ENCODE measurements at places on chromosomes 7 and 10. TPM values are rescaled to one million over a fixed set of nuclear protein-coding genes. Genes with fewer than 3 reads are reported as not detected.

Gene BLNK
- total RNA-seq: 0.25 TPM

Gene AKR1C8
- not detected for total RNA-seq

Gene IQUB
- 2.0 TPM for total RNA-seq

Gene CPA2
- total RNA-seq: not detected

Gene ARHGEF35
- total RNA-seq: 0.49 TPM

Gene FGFBP3
- 22.1 TPM for total RNA-seq

Gene SERPINE1
- 0.74 TPM for total RNA-seq

Gene MACROH2A2
- 30.7 TPM for total RNA-seq

Gene GBX1
- total RNA-seq: not detected

Gene HOXA10
- total RNA-seq: not detected

Gene PNLIPRP3
- total RNA-seq: not detected

Gene DGKI
- total RNA-seq: 92.0 TPM

Gene RGS10
- total RNA-seq: 3.2 TPM

Gene LRRC18
- total RNA-seq: not detected

Gene DDC
- total RNA-seq: 0.25 TPM

Gene GRID2IP
- total RNA-seq: 0.74 TPM

Gene ZNF518A
- 37.1 TPM for total RNA-seq

Gene NEUROG3
- total RNA-seq: not detected

Gene SUV39H2
- 23.1 TPM for total RNA-seq

Gene CALY
- 13.3 TPM for total RNA-seq

Gene ATRNL1
- 353 TPM for total RNA-seq

Gene TAS2R3
- 5.7 TPM for total RNA-seq

Gene CCDC201
- total RNA-seq: not detected

Gene DNAJB6
- 157 TPM for total RNA-seq

Gene ZNF488
- 2.0 TPM for total RNA-seq

Gene CLCN1
- total RNA-seq: not detected

Gene FKBP6
- total RNA-seq: 0.25 TPM

Gene POLR2J2
- total RNA-seq: 3.2 TPM

Gene PHTF2
- 37.6 TPM for total RNA-seq

Gene MCM10
- 2.0 TPM for total RNA-seq

Gene MYL7
- total RNA-seq: 0.25 TPM

Gene HEPACAM2
- total RNA-seq: 0.25 TPM

Gene PRRT4
- 3.7 TPM for total RNA-seq

Gene SLC18A3
- total RNA-seq: not detected

Gene PCGF5
- 17.7 TPM for total RNA-seq

Gene PLAU
- total RNA-seq: 0.98 TPM

Gene GSDME
- 28.8 TPM for total RNA-seq

Gene TFEC
- 0.49 TPM for total RNA-seq

Gene ABCB1
- total RNA-seq: 7.4 TPM

Gene CDK1
- total RNA-seq: 14.3 TPM

Gene SH2D4B
- 1.2 TPM for total RNA-seq
